ENCODE measurements at places on chromosomes 4 and X.

GRCh38 chr4:32607978-32608377 lies 1887.8 kb downstream of the PCDH7 start:
- no peak for DNase-seq

DNA sequence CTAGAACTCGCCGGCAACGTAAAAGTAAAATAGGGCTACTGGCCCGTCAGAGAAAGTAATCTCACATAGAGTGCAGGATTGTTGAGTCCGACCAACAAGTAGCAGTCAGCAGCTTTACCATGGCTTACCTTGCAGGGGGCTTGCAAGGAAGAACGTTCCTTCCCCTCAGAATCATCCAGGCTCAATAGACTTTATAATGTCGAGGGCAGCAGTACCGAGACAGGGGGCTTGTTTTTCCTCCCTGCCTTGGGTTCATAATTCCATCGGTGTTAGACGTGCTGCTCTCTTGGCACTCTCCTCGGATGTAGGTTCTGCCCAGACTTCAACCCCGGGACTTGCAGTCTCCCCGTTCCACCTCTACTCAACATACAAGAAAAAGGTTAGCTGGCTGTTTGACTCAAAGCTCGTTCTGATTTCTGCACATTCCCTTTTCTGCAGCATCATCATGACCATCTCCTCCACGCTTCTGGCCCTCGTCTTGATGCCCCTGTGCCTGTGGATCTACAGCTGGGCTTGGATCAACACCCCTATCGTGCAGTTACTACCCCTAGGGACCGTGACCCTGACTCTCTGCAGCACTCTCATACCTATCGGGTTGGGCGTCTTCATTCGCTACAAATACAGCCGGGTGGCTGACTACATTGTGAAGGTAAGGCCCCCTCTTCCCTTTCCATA lies 1.5 kb downstream of the SLC10A4 start:
- no peak for DNase-seq

- no peak for DNase-seq
Measured at GRCh38 chrX:65667157-65667502, 324 bp upstream of the MSN start.

- DNase-seq: no peak
Measured at GRCh38 chr4:25457053-25457715, 80.1 kb downstream of the ANAPC4 start.

GRCh38 chr4:74751247-74751646 lies 43.1 kb downstream of the BTC start:
- DNase-seq: no peak

DNA sequence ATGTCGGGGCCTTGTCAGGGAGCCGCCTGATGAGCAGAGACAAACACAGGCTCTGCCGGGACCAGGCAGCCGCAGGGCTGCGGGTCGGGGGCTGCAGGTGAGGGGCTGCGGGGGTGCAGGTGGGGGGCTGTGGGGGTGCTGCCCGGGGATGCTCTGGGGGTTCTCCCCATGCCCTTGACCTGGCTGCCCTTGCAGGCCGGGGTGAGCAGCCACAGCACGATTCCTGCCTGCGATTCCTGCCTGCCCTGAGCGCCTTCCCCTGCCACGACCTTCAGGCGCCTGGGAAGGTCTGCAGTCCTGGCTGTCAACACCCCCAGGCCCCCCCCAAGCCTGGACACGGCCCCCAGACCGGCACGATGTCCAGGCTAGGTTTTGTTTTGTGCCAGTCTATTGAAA lies 106.3 kb downstream of the FAM53A start:
- no peak for DNase-seq

DNA sequence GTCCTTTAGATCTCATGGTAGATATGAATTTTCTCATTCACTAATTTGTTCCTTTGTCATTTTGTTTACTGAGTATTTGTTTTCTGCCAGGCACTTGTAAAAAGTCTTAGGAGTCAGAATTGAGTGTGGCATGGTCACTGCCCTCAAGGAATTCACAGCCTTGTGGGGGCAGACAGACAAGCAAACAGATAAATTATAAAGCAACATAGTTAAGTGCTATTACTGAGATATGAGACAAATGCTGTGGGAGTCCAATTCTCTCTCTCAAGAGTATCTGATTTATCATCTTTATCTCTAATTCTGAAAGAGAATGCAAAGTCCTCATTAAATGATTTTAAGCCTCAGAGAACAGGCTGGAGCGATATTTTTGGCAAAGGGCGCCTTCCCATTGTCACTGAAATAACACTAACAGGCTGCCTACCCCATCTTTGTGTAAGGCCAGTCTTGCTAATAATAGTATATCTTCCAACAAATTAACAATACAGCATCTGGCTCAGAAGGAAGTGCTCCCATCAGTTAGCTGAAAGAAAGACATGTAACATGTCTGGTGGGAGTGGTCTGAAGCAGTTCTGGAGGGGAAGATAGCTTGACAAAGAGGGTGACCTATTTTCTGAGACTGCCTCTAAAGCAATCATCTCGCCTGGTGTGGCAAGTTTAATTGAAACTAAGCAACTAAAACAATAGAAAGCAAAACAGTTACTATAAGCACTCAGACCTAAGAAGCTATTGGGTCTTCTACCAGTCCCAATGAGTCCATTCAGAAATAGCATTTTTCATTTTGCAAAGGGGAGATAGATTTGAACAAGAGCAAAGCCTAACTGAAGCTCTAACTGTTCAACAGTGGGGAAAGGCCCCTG lies 61.5 kb upstream of the AMOT start:
- DNase-seq: no peak

GRCh38 chr4:183747380-183747779 lies 88.3 kb downstream of the TRAPPC11 start:
- DNase-seq: no peak

GRCh38 chrX:149185087-149185486 lies 320.0 kb downstream of the IDS start:
- no peak for DNase-seq

- no peak for DNase-seq
Measured at GRCh38 chrX:129523079-129523911, at the start of gene SMARCA1. SMARCA1 (minus strand) TSS chrX:129523490; CDS start chrX:129523370, 120 bp downstream.

DNA sequence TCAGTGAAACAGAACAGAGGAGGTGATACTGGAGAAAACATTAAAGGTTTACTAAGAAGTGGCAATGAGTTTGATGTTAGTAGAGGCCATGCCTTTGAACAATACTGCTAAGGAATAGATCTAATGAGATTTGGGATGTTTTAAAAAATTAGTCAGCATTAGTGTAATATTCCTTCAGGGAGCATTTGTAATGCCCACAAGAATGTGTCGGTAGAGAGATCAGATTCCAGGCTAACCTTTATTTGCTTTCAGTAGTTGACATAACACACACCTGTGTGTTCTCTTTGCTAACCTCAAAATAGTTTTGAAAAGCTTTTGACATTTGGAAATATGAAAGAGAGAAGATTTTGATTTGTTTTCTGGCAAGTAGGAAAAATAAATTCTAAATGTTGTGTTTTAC lies 328.8 kb downstream of the BMPR1B start:
- DNase-seq: no peak

DNA sequence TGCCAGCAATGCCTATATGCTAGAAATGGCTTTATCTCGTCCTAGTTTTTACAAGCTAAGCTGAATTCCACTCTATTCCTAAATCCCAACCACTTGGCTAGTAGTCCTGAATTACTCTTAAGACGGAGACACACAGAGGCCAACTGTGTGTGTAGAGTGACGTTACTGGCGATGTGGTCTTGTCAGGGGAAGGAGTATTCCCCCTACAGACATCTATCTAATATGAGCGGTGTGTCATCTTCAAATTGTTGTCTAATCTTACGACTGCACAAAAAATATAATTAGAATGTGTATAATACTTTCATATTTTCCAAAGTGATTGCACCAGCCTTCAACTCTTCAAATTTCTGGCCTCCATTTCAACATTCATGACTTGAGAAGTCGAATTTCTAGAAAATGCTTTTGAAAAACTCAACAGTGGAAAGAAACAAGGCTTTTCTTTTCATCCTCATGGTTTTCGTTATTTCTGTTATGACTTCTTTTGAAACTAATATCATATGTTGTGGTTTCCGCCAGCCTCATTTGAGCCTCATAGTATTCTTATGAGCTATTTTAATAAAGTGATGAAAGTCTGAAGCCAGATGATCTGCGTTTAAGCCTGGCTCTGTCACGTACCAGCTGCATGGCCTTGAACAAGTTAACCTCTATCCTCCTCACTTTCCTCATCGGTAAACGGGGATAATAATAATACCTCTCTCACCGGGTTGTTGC lies 132.3 kb downstream of the SOWAHB start:
- DNase-seq: no peak

DNA sequence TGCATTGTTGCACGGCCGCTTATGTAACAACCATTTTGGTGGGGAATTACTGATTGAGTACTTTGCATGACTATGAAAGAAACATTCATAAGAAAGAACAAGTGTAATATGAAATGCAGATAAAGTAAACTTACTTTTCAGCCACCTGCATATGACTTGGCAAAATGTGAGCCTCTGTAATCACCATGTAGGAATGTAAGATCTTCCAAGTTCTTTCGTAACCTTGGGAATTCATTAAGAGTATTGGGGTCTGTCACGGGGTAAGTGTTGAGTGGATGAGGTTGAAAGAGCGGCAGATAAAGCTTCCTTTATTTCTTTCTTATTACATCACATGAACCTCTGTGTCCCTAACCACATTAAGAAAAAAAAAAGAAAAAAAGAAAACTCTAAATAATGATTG lies 348.5 kb upstream of the NR3C2 start:
- no peak for DNase-seq

DNA sequence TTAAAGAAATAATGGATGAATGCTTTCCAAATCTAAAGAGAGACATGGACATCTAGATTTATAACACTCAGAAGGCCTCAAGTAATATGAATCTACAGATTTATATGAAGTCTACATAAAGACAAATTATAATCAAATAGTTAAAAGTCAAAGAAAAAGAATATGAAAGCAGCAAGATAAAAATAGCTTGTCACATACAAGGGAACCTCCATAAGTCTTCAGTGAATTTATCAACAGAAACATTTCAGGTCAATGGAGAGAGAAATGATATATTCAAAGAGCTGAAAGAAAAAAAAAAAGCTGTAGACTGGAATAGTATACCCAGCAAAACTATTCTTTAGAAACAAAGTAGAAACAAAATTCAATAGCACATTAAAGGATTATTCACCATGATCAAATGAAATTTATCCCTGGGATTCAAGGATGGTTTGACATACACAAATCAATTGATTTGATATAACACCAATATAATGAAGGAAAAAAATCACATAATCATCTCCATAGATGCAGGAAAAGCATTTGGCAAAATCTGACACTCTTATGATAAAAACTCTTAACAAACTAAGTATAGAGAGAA lies 346.6 kb upstream of the PABPC4L start:
- no peak for DNase-seq

DNA sequence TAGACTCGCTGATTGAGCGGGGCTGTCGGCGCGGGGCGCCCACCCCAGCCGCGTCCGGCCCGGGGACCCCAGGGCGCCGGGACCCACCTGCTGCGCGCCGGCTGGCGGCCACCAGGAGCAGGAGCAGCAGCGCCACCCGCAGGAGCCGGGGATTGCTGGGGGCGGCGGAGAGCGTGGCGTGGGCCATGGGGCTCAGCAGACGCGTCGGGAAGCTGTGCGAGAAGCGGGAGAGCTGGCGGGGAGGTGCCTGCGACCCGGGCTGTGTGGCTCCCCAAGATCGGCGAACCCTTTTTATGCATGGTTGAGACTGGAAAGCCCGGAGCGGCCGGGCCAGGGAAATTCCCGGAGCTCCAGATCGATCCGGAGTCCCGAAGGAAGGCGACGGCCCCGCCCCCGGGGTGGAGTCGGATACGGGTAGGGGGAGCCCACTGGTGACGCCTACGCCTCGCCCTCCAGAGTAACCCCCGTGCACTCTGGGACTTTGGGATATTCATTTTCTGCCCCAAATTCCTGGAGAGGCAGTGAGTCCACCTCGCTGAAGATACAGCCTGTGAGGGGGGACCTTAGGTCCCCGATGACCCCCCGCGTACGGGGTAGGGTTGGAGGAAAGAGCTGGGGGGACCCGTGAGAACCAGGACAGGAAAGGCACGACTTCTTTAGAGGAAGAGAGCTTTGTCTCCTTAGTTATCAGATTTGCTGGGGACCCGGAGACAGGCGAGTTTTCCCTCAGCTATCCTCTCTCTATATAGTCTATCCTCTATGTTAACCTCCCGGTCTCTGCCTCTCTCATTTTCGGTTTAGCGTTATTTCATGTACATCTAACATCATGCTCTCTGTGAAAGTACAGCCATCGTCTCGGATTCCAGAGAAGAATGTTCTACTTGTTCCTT lies at the start of gene CXCL3:
CXCL3 (minus strand) TSS at position 265 of the 890 bp plus-strand sequence; CDS start at position 187, 78 bp downstream.
- no peak for DNase-seq
